SHP77 (cell line): ENCODE measurements at places on chromosomes 3 and 15.

GRCh38 chr3:184737641-184738505 lies 26.0 kb upstream of the MAGEF1 start:
- DNase-seq, result no peak

GRCh38 chr3:149968216-149968615 lies 2.5 kb downstream of the PFN2 start:
- peak; percentile 41 for DNase-seq

GRCh38 chr15:78394026-78394425 lies 44.0 kb upstream of the IREB2 start:
- DNase-seq, result no peak

- peak; percentile 89 for DNase-seq
Observed at GRCh38 chr3:184371570-184372018, 6.4 kb downstream of the THPO start.

DNA sequence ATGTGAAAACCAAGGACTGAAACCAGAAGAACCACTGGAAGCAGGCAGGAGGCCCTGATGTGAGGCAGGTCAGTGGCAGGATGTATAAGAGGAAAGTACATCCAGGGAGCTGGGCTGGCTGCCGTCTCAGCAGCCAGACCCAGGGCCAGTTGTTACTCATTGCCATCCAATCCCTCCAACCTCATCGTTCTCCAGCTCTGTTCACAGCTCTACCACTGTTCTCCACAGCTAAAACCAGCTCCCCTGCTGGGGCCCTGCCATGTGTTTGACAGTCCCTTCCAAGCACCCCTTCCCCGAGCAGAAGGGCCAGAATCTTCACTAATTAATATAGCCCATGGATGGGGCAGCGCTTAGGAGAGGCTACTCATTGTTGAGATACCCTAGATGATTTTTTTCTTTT lies 206.6 kb downstream of the MECOM start:
- no peak for DNase-seq

- no peak for DNase-seq
Observed at GRCh38 chr3:134971306-134971705, 176.2 kb downstream of the EPHB1 start.

DNA sequence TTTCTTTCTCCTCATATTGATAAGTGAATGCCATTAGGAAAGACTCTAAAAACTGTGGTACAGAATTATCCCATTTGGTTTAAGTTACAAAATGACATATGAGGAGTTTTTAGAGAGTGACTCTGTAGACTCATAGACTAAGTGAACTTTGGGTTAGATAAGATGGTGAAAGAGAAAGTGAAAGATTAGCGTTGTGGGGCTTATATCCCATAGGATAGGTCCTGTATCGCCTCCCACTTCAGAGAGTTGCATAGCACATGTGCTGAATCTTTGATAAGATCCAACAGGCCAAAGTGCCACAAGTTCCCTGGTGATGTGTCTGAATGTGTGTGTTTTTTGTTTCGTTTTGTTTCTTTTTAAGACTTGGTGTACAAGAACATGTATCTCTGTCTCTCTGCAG lies 666.9 kb downstream of the MECOM start:
- no peak for DNase-seq

GRCh38 chr3:35639254-35640186 lies at the start of gene ARPP21:
TSS of gene ARPP21 (plus strand) at chr3:35639525. CDS start at chr3:35681752, 42,227 bp downstream.
- no peak for DNase-seq

DNA sequence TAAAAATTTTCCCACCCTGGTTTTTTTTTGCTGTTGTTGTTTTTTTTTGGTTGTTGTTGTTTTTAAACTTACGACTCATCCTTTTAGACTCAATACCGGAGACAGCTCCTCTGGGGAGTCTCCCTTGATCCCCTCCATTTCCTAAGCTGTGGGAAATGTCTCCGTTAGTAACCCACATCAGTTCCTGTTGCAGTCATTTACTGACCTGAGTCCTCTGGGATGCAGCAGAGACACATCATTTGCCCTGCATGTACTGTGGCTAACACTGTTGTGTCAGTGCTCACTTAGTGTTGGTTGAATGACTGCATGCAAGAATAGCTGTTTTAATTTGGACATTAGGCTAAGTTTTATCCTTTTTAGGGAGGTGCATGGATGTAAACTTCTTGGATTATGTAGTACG lies 83.8 kb downstream of the MBNL1 start:
- no peak for DNase-seq

- DNase-seq, result no peak
Observed at GRCh38 chr3:32818229-32818969, 602 bp downstream of the TRIM71 start.

GRCh38 chr3:169564883-169565282 lies 98.6 kb downstream of the MECOM start:
- DNase-seq, result no peak

DNA sequence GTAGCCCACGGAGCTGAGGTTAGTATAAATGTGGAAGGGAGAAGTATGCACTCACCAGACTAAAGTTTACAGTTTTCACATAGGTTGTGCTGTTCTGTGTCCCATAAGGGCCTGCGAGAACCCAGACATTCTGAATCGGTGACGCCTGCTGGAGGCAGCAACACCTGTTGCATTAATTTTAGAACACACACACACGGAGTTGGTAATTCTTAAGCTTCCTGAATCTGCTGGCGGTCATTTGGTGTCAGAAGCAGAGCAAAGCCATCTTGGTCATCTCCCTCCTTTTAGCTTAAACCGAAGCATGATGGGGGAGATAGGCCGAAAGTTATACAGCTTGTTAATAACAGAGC lies 41.1 kb upstream of the AP3B2 start:
- DNase-seq, result no peak

DNA sequence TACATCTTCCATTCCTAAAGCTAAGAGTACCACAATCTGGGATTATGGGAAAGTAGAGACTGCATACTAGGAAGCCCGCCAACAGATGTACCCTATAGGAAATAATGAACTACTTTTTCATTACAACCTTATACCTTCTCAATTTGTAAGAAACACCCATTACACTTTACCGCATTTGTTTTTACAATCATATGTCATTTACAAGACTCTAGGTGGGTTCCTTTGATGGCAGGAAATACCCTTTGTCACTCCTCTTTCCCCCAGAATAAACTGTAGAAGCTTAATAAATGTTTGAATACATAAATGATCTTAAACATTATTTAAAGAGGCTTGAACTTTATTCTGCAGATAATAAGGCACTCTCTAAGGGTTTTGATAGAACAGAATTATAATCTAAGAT lies 150.1 kb upstream of the TGFBR2 start:
- no peak for DNase-seq

DNA sequence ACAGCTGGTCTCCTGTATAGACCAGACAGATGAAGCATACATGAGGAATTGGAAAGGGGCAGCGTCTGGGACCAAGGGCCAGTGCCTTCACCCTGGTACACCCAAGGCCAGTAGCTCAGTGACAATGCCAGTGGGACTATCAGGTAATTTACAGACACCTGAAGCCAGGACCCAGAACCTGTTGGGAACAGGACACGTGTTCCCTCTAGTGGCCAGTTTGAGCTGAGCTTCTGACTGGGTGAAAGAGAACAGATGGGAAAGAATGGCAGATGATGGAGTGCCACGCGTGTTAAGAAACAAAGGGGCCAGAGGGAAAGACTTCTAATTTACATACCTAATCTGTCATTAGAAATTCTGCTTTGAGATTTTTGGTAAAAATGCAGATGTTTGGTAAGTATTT lies 5.1 kb upstream of the SLC25A38 start:
- no peak for DNase-seq

DNA sequence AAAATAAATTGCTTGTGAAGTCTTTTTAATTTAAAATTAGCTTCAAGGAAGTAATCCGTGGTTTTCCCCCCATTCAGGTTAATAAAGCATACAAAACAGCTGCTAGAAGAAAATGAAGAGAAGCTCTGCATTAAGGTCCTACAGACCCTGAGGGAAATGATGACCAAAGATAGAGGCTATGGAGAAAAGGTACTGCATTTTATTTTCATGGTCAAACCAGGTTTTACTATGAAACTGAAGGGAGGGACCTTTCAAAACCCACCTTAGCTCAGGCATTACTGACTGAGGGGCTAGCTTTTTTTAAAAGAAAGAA lies 218.5 kb downstream of the ITPR1 start:
- no peak for DNase-seq

GRCh38 chr3:197734667-197735318 lies 1.9 kb downstream of the RUBCN start:
- DNase-seq, result no peak

GRCh38 chr15:51887887-51888592 lies 58.6 kb downstream of the TMOD3 start:
- DNase-seq, result no peak

- DNase-seq, result no peak
Observed at GRCh38 chr3:18208856-18209255, 216.3 kb downstream of the SATB1 start.

- no peak for DNase-seq
Observed at GRCh38 chr15:81073801-81074200, 60.3 kb upstream of the CFAP161 start.

- no peak for DNase-seq
Observed at GRCh38 chr3:66342717-66343356, 122.0 kb downstream of the SLC25A26 start.

- no peak for DNase-seq
Observed at GRCh38 chr3:114615523-114616085, 321.8 kb downstream of the TIGIT start.

DNA sequence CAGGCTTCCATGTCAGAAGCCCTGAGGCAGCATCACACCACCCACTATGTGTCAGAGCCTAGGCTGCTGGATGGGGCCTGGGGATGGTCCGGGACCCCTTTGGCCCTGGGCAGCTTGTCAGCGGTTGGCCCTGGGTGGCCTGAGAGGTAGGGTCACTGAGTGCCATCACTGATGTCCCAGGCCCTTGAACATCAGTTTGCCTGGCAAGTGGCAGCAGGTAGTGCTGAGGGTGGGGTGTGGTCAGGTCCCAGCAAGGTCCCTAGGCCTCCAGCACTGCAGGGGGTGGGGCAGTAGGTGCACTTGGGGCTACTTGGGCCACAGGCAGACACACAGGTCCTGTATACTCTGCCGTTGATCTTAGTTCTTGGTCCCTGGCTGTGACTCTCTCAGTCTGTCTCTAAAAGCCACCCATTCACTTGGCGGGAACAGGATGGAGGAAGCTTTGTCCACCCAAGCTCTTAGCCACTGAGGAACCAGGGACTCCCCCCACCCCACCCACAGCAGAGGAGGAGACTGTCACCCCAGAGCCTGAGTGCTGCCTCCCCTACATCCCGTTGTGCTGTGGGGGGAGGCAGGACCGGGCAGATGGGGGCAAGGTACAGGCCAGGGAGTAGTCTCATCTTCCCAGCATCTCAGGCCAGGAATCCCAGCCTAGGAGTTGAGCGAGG lies 5.8 kb downstream of the GNAI2 start:
- no peak for DNase-seq

GRCh38 chr15:82625136-82625535 lies 22.0 kb downstream of the CPEB1 start:
- no peak for DNase-seq

GRCh38 chr15:99343881-99344551 lies 92.7 kb downstream of the LRRC28 start:
- no peak for DNase-seq

GRCh38 chr15:45136378-45136764 lies 6.6 kb downstream of the DUOX1 start:
- peak; percentile 2 for DNase-seq

DNA sequence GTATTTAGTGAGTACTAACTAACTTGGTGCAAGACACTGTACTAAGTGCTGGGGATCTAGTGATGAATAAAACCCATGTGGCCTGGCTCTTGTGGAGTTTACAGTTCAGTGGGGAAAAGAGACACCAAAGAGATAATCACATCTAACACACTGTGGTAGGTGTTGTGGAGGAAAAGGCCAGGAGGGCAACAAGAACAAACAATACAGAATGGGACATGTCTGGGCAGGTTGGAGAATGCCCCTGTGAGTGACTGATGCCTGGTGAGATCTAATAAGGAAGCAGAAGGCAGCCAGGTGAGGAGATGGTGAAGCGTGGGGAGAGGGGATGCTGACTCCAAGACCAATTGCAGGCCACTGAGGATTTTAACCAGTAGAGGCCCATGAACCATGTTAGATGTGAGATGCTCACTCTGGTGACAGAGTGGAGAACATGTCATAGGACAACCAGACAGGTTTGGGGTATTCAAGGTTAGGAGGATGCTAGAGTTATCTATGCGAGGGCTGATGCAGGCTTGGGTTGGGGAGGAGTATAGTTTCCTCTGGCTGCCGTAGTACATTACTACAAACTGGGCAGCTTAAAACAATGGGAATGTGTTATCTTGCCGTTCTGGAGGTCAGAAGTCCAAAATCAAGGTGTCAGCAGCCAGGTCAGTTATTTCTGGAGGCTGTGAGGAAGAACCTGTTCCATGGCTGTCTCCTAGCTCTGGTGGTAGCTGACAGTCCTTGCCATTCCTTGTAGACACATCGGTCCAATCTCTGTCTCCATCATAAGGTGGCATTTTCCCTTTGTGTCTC lies 81.4 kb downstream of the ARNT2 start:
- DNase-seq, result peak; percentile 17

- DNase-seq, result no peak
Observed at GRCh38 chr15:26234976-26235767, 372.0 kb upstream of the ATP10A start.

- DNase-seq, result no peak
Observed at GRCh38 chr3:151777880-151778279, 36.0 kb upstream of the AADAC start.

DNA sequence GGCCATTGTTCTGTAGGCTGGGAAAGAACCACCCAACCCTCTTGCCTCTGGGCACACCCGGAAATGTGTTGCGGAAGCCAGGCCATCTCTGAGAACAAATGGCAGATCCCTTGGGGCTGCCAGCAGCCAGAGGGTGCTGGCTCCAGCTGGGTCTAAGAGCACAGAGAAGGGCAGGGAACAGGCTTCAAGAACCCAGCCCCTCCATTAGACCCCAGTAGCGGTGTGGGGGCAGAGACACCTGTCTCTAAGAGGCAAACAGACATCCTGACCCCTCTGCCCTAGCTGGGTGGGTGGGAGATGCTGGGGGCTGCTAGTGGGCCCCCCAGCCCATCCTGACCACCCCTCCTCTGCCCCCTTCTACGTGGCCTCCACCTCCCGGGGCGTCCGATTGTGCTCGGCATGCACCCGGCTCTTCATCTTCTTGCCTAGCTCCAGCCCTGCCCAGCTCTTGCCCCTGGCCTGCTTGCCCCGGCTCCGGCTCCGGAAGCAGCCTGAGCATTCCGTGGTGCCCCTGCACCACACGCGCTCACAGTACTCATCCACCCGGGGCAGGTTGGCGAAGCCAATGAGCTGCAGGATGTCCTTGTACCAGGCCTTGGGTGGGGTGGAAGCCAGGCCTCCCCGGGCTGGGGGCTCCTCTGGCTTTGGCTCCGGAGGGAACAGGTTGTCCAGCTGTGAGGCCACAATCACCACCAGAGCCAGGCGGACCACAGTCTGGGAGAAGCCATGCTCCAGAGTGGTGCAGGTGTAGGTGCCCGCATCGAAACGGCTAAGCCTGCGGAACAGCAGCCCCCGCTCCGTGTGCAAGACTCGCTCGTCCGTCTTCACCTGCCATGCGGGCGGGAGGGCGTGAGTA lies 9.4 kb downstream of the SEMA3G start:
- no peak for DNase-seq

- DNase-seq, result no peak
Observed at GRCh38 chr3:131371688-131372066, 9.9 kb upstream of the NUDT16 start.
